ENCODE measurements at places on chromosomes 4 and X.

GRCh38 chrX:113370006-113370405 lies 529.4 kb upstream of the AMOT start:
- no peak for DNase-seq

DNA sequence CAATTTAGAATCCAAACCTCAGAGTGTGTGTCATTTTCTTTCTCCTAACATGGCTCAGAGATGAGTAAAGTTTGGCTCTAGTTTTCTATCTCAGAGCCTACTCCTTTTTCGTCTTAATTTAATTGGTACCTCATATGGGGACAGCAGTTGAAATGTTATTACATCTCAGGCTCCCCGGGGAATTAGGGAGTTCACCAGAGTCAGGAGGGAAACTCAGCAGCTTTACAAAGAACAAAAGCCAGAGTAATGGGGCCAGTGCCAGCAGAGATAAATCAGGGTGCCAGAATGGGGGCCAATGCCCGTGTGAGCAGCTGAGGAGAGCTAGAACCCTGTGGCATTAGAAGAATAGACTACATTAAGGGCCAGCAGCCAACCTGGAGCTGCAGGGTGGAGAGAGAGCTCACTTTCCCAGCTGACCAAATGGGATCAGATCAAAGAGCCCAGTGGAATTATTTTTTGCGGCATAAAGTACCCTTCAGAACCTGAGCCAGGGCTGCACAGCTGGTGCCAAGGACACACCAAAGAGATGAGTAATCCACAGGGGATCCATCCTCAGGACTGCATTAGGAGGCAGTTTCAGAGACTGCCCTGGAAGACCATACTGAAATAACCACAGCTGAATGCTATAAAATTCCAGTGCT lies 207.1 kb upstream of the DKK2 start:
- DNase-seq, result no peak

DNA sequence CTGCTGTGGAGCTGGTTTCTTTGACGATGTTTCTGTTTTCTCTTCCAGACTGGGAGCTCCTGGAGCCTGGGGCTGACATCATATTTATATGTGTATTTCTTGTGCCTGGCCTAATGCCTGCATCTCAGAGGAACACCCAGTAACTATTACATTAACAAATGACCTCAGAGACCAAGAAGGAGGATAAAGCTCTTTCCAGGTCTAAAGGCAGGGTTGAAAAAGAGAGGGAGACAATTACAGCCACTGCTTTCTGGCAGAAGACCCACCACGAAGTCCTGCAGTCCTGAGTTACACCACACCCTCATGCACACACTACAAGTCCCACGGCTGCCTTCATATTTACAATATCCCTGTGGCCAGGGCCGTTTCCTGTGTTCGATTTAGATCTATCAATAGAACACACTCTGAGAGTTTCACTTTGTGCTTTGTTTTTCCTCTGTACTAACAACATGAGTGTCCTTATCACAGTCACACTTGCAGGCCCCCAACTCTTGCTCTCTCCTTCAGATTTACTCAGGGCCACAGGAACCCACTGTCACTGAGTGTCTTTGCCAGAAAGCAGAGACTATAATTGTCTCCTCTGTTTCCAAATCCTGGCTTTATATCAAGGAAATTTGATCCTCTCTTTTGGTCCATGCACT lies 535.5 kb downstream of the MID1IP1 start:
- DNase-seq, result no peak

GRCh38 chr4:125125276-125125675 lies 189.5 kb upstream of the FAT4 start:
- no peak for DNase-seq

- peak; percentile 29 for DNase-seq
Measured at GRCh38 chr4:105666693-105667092, 41.8 kb downstream of the INTS12 start.

DNA sequence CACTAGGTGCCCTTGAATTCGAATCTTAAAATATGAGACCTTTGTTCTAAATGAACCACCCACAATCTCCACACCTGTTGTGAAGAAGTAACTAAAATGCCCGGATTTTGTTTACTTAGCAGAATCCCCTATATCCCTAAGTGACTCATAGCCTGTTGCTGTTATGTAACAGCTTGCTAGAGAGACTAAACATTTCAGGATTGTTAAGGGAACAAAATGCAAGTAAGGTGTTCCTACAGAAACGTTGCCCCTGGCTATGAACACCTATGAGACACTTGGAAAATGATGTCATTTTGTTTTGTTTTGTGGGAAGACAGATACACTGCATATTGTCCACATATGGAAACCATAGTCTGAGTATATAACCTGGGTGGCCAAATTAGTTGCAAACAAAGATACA lies 24.2 kb upstream of the MXRA5 start:
- DNase-seq, result no peak

- DNase-seq, result no peak
Measured at GRCh38 chrX:152343306-152343705, 107.8 kb downstream of the GABRA3 start.

- DNase-seq, result no peak
Measured at GRCh38 chr4:154985673-154986072, 204.6 kb downstream of the RBM46 start.

DNA sequence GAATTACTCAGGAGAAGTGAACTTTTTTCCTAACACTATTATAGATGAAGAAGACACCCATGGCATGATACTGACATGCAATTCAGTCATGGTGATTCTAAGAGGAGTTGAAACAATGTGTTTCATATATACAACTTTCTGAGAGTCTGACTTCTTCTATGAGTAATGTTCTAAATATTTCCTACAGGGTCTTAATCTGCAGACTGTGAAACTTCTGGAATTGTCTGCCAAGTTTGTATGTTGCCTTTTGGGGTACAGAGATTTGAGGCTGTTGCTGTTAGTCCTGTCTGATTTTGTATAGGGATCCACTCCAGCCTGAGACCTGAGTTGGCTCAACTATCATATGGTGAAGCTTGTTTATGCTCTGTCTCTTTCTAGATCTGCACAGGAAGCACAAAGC lies 160.6 kb upstream of the GATB start:
- DNase-seq, result no peak

DNA sequence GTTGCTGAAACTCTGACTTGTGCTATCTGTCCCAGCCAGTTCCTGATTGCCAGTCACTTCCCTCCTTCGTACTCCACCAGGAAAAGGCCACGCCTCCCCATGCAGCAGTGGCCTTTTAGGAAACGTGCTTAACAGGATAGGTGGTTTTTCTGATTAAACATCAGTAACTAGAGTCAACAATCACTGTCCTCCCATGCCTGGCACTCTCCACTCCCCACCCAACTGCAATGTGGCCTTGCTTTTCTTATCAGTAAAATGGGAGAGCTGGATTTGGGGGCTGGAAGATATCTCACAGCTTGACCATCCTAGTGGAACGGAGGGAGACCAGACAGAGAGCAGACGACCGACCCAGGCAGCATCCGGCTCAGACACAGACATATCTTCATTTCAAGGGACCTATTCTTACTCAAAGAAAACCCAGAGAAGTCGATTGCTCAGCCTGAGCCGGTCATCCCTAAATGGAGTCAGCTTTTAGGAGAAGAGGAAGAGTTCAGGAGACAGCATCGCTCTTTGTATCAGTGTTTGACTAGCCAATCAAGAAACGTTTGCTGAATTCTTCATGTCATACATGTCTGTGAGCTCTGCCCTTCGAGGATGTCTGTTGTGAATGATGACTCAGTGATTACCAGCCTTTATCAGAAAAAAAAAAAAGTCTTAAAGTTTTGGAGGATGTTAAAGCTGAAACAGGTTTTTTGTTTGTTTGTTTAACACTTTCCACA lies 12.7 kb upstream of the UBA6 start:
- DNase-seq, result no peak

GRCh38 chrX:155715141-155715540 lies 102.4 kb upstream of the TMLHE start:
- no peak for DNase-seq

DNA sequence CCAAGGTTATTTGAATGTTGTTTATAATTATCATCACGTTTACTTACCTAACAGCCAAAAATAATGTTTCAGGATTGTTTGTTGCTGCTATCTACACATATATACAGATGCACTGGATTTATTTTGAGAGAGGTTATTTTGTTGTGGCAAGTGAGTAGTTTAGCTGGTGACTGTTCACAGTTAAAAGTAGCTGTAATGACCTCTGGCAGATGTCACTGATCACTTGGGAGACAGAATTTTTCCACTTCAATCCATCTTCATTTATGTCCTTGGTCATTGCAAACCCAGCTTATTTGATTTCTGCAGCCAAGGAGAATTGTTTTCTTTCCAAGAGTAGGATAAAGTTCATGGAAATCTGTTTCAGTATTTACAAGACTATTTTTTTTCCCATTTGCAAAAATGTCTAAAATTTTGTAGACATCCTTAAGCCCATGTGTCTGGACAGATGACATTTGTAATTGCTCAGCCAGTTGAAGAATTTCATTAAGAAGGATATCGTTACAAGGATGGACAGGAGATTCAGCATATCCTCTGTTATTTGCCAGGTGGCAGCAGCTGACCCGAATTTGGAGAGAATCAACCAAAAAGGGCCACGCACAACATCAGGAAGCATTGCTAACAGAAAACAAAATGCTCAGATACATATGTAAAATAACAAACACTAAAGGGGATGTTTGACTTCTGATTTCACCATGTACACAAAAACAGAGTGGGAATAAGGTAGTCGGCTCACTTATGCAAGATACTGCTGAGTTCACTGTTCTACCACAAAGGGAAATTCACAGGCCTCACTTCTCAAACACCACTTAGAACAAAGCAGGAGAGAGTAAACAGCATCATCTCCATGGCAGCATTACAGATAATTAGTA lies 64.5 kb downstream of the GPRIN3 start:
- no peak for DNase-seq

DNA sequence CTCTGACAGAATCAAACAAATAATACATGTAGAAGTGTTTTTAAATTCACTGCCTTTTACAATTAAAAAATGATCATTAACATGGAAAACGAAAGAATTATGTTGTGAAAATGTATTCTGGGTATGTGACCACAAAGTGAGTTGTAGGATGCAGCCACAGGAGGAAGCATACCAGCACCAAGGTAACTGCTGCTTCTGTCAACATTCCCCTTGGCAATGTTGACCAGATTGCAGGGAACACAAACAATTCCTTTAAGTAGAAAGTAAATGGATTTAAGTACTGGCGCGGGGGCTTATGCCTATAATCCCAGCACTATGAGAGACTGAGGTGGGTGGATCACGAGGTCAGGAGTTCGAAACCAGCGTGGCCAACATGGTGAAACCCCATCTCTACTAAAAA lies 1877.9 kb upstream of the PCDH7 start:
- no peak for DNase-seq

- DNase-seq, result no peak
Measured at GRCh38 chr4:151882072-151882803, 121.4 kb upstream of the GATB start.

- no peak for DNase-seq
Measured at GRCh38 chr4:73419106-73420038, 15.3 kb downstream of the ALB start.

GRCh38 chrX:37785569-37785968 lies 5.7 kb downstream of the CYBB start:
- peak; percentile 81 for DNase-seq

DNA sequence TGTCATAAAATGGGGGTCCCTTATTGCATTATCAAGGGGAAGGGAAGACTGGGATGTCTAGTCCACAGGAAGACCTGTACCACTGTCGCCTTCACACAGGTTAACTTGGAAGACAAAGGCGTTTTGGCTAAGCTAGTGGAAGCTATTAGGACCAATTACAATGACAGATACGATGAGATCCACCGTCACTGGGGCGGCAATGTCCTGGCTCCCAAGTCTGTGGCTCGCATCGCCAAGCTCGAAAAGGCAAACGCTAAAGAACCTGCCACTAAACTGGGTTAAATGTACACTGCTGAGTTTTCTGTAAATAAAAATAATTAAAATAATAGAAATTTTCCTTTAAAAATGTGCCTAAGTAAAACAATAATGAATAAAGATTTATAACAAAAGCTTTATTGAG lies 30.6 kb downstream of the AASDH start:
- no peak for DNase-seq

DNA sequence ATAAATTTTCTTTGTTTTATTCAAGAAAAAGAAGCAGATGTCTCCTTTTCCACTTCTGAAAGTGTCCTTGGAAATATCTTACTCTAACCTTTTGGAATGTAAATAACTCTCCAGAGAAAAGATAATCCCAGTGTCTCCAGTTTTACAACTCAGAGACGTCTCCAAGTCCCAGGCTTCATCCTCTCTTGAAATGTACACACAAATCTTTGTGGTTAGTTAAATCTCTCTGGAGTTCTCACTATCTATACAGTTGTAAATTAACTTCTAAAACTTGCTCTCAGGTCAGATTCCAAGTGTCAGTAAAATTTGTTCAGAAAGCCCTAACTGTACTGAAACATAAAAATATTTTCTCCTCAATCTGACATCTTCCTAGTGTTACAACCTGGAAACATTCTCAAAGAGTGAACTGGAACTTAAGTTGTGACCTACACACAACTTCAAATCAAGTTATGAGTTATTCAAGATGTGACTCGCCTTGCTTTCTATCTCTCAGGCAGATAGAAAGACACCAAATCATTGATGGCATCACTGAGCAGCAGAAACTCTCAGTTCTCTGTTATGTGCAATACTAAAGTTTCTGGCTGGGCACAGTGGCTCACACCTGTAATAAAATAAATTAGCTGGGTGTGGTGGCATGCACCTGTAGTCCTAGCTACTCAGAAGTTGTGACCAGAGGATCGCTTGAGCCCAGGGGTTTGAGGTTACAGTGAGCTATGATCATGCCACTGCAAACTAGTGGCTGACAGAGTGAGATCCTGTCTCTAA lies 284.2 kb downstream of the RCHY1 start:
- no peak for DNase-seq

DNA sequence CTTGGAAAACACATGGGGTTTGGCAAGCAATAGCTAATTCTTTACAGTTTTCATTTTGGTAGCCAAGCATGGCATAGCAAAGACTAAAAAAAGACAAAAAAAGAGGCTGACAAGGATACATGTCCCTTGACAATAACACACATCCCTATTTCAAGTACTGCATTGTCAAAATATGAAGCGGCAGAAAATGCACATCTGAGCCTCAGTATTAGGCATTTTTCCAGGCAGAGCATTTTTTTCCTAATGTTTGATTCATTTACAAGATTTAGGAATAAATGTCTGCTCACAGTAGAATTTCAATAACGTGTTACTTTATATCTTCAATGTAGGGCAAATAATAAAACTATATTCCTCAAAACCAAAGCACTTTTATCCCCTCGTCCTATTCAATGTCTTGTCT lies 216.3 kb upstream of the PCDH18 start:
- DNase-seq, result no peak

DNA sequence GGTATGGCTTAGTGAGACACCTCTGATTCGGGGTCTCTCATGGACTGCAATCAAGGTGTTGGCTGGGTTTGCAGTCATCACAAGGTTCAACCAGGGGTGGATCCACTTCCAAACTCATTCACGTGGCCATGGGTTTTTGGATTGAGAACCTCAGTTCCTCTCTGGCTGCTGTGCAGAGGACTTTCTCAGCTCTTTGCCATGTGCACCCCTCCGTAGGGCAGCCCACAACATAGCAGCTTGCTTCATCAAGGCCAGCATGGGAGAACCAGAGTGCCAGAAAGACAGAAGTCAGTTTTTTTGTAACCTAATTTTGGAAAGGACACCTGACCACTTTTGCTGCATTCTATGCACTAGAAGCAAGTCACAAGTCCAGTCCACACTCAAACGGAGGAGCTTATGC lies 154.9 kb downstream of the PJA1 start:
- no peak for DNase-seq

GRCh38 chrX:41025926-41026701 lies 59.1 kb upstream of the USP9X start:
- no peak for DNase-seq

All from AML-193 (cell line).